SJCRH30 (cell line): ENCODE measurements at places on chromosomes 1 and 21. TPM values are rescaled to one million over a fixed set of nuclear protein-coding genes. Genes with fewer than 3 reads are reported as not detected.

GRCh38 chr1:243438815-243439214 lies 183.0 kb downstream of the SDCCAG8 start:
- no peak overlapping the region for H3K27ac ChIP-seq

DNA sequence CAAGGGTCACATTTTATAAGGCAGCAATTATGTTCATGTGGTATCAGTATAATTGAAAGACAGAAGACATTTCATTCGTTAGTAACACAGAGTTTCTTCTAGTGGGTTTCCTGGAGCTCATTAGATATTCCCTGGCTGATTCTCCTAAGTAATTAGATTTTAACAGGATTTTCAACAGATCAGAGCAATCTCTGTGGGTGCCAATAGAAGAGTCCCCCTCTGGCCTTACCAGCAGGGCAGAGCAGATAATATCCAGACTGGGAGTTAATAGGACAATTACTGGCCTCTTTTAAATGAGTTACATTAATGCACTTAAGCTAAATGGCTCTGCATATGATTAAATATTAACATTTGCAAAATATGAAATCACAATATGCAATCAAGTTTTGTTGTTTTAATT lies 74.2 kb upstream of the FOXD3 start:
- no peaks in the 10 kb centered on the region for H3K4me1 ChIP-seq
- no peak overlapping the region for H3K4me3 ChIP-seq
- H3K27me3 ChIP-seq, result 0 out of 2 replicates have a peak, but pooled peaks cover 2% of the 10 kb centered on the region
- no peak overlapping the region for H3K27ac ChIP-seq
- DNase-seq, result no peak

DNA sequence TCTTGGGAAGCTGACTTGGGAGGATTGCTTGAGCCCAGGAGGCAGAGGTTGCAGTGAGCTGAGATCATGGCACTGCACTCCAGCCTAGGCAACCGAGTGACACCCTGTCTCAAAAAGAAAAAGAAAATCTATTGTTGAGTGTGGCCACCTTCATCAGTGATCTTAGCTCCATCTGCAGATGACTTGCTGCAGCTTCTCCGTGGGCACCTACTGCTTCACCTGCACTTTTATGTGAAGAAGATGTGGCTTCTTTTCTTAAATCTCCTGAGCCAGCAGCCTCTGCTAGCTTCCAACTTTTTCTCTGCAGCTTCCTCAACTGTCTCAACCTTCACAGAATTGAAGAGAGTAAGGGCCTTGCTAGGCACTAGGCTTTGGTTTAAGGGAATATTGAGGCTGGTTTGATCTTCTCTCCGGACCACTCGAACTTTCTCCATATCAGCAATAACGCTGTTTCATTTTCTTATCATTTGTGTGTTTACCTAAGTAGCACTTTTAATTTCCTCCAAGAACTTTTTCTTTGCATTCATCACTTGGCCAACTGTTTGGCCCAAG lies 28.0 kb downstream of the AGPAT3 start:
- H3K27me3 ChIP-seq, result no peaks in the 10 kb centered on the region
- no peaks in the 10 kb centered on the region for H3K36me3 ChIP-seq

DNA sequence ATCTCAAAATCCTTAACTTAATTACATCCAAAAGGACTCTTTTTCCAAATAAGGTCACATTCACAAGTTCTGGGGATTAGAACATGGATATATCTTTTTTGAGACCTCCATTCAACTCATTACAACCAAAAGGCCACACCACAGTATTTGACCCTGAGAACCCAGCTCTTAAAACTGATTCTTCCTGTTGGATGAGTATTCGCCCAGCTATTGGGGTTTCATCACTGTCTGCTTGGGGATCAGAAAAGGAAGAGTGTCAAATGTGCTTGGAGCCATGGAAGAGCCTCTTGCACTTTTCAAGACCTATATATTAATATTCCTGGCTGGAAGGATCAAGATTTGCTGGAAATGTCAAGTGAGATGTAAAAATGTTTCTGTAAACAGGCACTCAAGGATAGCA lies 5.4 kb upstream of the TINAGL1 start:
- no peak for DNase-seq
- peaks cover 3% of the 10 kb centered on the region; the same call in 1 of the 2 replicates for H3K27me3 ChIP-seq
- H3K36me3 ChIP-seq, result no peaks in the 10 kb centered on the region

DNA sequence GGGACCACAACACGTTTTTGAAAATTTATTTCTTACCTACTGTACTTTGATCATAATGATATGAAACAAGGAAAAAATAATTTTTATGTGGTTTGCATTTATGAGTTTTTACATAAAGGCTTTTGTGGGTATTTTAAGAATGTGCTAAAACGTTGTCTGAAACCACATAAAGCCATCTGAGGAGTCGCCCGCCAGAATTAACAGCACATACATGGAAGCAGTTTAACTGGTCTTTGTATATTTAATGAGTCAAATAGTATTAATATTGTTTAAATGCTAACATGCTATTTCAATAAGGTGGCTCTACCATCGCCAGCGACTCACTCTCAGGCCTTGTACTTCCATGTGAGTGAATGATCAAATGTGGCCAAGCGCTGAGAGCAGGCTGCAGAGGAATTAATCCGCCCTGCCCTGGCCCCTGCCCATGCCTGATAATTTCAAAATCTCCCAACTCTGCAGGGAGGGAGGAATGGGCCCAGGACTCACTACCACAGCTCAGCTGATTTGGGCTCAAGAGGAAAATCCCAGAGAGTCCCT lies 49.6 kb downstream of the SLC66A1 start:
- H3K4me3 ChIP-seq, result no peak overlapping the region
- H3K36me3 ChIP-seq, result peaks cover 3% of the 10 kb centered on the region; the same call in 1 of the 2 replicates
- DNase-seq, result no peak
- no peaks in the 10 kb centered on the region for H3K27me3 ChIP-seq
- H3K27ac ChIP-seq, result no peak overlapping the region
- H3K4me1 ChIP-seq, result no peaks in the 10 kb centered on the region

GRCh38 chr1:81730881-81731280 lies 69.9 kb upstream of the ADGRL2 start:
- no peak overlapping the region for H3K4me3 ChIP-seq
- H3K36me3 ChIP-seq, result no peaks in the 10 kb centered on the region
- no peak for DNase-seq
- no peaks in the 10 kb centered on the region for H3K4me1 ChIP-seq
- H3K27me3 ChIP-seq, result no peaks in the 10 kb centered on the region
- no peak overlapping the region for H3K27ac ChIP-seq

DNA sequence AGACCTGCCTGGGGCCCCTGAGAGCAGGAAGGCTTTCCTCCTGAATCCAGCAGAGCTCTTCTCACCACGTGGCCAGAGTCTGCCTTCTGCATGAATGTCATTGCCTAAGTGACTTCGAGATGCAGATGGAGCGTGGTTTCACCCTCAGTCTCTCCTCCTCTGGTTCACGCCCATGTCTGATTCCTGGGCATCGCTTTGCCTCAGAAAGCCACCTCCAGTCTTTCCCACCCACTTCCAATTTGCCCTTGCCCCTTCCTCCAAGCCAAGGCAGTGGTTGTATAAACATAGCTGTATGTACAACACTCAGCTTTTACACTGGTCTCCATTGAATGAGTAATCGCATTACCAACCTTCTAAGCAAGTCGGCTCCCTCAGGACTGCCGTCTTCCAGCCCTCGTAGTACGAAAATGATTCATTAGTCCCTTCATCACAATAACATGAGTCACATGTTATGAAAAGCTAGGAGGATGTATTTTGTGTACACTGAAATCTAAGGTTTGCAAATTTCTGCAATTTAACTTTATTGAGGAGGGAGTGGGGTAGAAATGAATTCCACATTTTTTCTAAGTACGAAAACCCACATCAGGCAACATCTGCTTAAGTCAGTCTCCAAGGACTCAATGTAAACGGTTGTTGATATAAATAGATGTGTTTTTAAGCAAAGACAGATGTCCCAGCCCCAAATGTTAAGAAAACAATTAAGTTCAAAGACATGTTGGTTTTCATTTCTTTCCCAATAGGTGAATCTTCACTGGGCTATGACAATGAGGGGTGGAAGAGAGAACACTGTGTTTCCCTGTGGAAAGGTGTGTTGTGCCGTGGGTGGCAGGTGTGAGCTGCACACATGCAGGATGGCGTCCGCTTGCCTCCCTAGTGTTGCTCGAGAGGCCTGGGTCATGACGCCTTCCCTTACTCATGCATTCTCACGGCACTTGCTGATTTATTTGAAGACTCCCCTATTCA lies 32.3 kb upstream of the ETS2 start:
- 0 out of 2 replicates have a peak overlapping the region, but pooled peaks have one; percentile 5 for H3K4me3 ChIP-seq
- H3K27me3 ChIP-seq, result no peaks in the 10 kb centered on the region

DNA sequence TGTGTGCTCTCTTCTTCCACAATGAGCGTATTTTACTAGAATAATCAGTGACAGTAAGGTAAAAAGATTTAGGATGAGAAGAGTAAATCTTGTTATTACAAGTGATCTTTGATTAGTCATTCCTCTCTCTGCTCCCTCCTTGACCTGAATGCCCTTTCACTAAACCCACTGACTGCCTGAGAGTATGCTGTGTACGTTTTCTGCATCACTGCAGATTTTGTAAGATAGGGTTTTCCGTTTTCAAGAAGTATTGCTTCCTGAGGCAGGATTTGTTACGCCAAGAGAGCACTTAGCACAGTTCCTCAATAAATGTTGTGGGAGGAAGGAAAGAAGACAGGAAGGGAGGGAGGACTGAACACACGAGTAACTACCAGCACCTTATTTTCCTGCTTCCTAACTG lies 7.7 kb upstream of the LAMB3 start:
- no peaks in the 10 kb centered on the region for H3K27me3 ChIP-seq
- DNase-seq, result no peak
- peaks cover 3% of the 10 kb centered on the region for H3K4me1 ChIP-seq

DNA sequence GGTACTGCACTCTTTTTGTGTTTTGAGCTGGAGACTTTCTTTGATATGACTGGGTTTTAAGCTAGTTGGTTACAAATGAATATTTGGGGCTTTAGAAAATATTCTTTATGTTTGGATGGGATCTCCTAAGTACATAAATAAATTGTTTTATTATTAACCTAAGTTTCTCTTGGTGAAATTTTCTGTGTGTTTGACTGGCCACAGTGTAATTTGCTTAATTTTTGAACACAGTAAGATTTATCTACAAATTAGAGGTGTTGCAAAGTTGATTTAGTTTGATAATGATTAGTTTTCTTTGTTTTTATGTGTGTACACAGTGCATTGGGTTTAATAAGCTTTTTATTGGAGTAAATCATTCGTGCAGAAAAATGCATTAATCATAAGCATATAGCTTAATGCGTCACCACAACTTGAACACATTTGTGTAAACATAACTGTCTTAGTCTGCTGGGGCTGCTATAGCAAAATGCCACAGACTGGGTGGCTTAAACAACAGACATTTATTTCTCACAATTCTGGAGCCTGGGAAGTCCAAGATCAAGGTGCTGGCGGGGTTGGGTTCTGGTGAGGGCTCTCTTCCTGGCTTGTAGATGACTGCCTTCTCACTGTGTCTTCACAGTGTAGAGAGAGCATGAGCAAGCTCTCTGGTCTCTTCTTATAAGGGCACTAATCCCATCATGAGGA lies 17.4 kb upstream of the SLC6A9 start:
- H3K4me1 ChIP-seq, result peaks cover 11% of the 10 kb centered on the region
- H3K4me3 ChIP-seq, result no peak overlapping the region
- H3K27me3 ChIP-seq, result no peaks in the 10 kb centered on the region

- H3K36me3 ChIP-seq, result peaks cover 2% of the 10 kb centered on the region; the same call in 1 of the 2 replicates
- H3K4me3 ChIP-seq, result peak overlapping the region; percentile 98
- peak; percentile 86 for DNase-seq
- H3K4me1 ChIP-seq, result peaks cover 9% of the 10 kb centered on the region
These were observed 753 bp downstream of the KIF1B start for GRCh38 chr1:10210841-10211804.

DNA sequence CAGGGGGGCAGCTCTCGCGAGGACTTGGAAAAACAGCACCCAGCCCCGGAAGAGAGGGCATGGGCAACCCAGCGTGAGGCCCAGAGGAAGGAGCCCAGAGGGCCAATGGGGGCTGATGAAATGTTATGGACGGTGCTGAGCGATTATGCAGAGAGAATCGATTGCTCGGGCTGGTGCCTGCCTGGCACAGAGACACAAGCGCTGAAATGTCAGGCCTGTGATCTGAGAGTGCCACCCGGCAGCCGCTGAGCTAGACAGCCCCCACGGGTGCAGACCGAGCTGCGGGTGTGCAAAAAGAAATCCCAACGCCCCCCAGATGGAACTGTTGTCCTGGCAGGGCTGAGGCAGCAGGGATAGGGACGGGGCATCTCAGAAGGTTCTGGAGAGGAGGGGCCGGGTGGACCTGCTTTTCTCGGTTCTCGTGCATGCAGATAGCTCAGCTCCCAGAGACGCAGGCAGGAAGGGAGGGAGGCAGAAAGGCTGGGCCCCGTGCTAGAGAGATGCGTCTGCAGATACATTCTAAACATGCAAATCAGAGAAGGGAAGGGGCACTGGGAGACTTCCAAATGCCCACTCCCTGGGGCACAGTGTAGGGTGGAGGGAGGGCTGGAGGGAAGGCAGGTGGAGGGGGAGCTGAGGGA lies 41.5 kb downstream of the TAS1R2 start:
- H3K4me1 ChIP-seq, result peaks cover 16% of the 10 kb centered on the region
- H3K4me3 ChIP-seq, result no peak overlapping the region
- H3K36me3 ChIP-seq, result no peaks in the 10 kb centered on the region
- no peak overlapping the region for H3K27ac ChIP-seq
- no peak for DNase-seq

DNA sequence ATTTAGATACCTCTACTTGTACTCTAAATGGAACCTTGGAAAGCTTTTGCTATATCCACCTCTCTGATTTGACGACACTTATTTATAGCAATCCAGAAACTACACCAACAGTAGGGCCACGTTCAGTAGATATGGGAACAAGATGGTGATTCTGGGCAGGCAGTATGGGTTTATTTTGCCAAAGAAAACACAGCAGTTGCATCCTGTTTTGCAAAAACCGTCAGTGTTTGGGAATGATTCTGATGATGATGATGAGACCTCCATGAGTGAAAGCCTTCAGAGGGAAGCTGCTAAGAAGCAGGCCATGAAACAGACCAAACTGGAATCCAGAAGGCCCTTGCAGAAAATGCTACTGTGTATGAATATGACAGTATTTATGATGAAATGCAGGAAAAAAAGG lies 41.5 kb upstream of the NEXN start:
- no peaks in the 10 kb centered on the region for H3K27me3 ChIP-seq
- no peak overlapping the region for H3K4me3 ChIP-seq
- no peaks in the 10 kb centered on the region for H3K4me1 ChIP-seq
- no peak for DNase-seq
- H3K27ac ChIP-seq, result no peak overlapping the region
- H3K36me3 ChIP-seq, result 0 out of 2 replicates have a peak, but pooled peaks cover 8% of the 10 kb centered on the region

GRCh38 chr1:167121375-167122120 lies 27.7 kb downstream of the STYXL2 start:
- H3K27ac ChIP-seq, result no peak overlapping the region
- H3K27me3 ChIP-seq, result no peaks in the 10 kb centered on the region
- peaks cover 25% of the 10 kb centered on the region for H3K36me3 ChIP-seq
- H3K4me3 ChIP-seq, result no peak overlapping the region
- no peaks in the 10 kb centered on the region for H3K4me1 ChIP-seq

ZNF683 gene
- not detected in 2 replicates for total RNA-seq

OR2AJ1 gene
- not detected in 2 replicates for total RNA-seq

SH2D2A gene
- 0.30 TPM in 1 of 2 replicates, not detected in the other for total RNA-seq

KCNJ9 gene
- not detected in 2 replicates for total RNA-seq

C1orf141 gene
- 0.14 TPM in 1 of 2 replicates, not detected in the other for total RNA-seq

C1QTNF12 gene
- total RNA-seq, result 0.30 TPM in 1 of 2 replicates, not detected in the other

TAF5L gene
- 26.7 and 28.7 TPM in 2 replicates for total RNA-seq

FBLIM1 gene
- 6.7 and 9.0 TPM in 2 replicates for total RNA-seq
